Cortex of kidney (tissue), 1 donor: ENCODE measurements at places on chromosomes 2 and 18.

GRCh38 chr2:174122185-174122584 is 126.1 kb downstream of the OLA1 start:
- DNase-seq: no peak

DNA sequence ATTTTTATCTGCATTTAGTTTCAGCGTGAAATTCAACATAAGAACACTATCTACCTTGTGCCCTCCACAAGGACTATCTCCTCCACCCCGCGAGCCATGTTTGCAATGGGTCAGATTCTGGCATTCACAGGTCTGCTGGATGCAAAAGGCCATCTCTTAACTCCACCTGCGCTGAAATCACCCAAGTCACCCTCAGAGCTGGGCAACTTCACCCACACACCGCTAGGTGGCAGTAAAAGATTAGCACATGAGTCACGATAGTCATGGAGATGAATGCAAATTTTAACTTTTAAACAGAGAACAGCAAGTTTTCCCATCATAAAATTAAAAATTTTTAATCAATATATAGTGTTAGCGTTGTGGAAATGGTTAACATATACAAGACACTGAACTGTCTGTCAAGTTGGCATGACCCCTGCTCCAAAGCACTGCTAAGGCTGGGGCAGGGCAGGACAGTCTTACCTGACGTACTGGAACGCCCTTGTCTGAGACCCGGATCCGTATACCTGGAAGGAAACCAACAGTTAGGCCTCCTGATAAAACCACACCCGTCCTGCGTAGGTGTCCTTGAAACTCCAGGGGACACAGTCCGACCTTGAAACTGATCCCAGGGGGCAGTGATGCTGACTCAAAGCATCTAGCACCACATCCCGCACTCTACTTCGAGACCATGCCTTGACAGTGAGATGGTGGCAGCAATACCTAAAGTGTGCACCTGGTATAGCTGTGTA is 89.6 kb downstream of the UXS1 start:
- DNase-seq: no peak

- DNase-seq: no peak
Observed at GRCh38 chr2:143183804-143184463, 54.7 kb downstream of the ARHGAP15 start.

GRCh38 chr2:20478961-20479360 is 32.1 kb downstream of the RHOB start:
- DNase-seq: no peak

GRCh38 chr2:138476186-138476585 is 25.4 kb upstream of the SPOPL start:
- no peak for DNase-seq
